Fibroblast of villous mesenchyme (primary cell): ENCODE measurements at places on chromosomes 5 and 9. TPM values are rescaled to one million over a fixed set of nuclear protein-coding genes. Genes with fewer than 3 reads are reported as not detected.

The PCDHGB5 gene
- total RNA-seq, result 23.2 and 25.0 TPM in 2 replicates

GRCh38 chr9:114314881-114315722 is 7.8 kb upstream of the ORM1 start:
- DNase-seq, result no peak

The SOX30 gene
- under 0.01 TPM in 1 of 2 replicates, not detected in the other for total RNA-seq

GRCh38 chr5:98905857-98906688 is 22.7 kb downstream of the CHD1 start:
- DNase-seq, result peak; percentile 64

DNA sequence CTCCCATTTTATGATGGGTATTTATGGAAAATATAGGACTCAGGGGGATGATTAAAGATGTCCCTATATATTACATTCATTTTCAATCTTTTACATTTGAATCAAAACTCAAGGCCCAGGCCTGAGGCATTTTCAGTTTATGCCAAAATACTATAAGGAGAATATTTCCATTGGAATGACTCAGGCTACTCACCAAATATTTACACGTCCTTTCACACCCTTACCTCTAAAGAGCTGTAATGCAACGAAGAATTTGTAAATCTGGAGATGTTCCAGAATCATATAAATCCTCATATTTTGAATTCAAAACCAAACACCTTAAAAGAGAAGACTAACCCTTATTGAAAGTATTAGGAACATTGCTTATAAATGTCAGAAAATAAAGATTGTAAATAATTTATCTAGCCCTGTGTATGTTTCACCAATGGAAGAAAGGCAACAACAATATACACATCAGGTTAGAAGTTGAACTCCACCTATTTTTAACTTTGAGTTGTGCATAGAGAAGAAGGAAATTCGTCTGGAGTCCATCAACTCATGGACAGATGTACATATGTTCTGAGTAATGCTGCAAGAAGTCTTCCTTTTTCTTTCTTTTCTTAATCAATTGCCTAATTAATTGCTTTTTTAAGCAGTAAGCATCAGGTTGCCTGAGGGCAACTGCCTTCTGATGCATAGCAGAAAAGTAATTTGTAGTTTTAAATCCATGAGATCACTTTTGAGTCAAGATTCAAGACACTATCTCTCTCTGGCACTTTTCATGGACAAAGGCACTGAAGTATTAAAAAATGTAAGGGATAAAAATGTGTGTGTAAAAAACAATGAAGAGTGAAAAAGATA is 579.3 kb upstream of the RGMB start:
- DNase-seq, result no peak

- DNase-seq, result no peak
These were observed 178.4 kb downstream of the FANCC start for GRCh38 chr9:95139126-95139525.

GRCh38 chr5:127958421-127959011 is 125.0 kb upstream of the SLC12A2 start:
- no peak for DNase-seq

DNA sequence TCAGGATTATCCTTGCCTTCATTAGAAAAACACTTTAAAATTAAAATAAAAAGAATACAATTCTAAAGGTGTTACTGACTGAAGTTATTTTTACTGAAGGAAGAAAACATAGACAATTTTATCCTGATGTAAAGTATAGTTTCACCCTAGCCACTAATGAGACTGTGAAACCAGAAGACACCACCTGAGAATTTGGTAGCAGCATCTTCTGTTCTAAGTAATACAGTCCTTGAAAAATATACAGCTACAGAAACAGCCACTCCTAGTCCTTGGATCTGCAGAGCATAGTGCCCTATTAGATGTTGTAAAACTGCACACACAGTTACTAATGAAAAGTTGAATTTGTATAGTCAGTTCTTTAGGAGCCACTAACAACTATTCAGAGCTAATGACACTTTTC is 377.7 kb downstream of the PRR16 start:
- DNase-seq, result no peak

GRCh38 chr5:32172923-32173266 is 1.2 kb downstream of the GOLPH3 start:
- no peak for DNase-seq

GRCh38 chr9:8183618-8184017 is 384.0 kb upstream of the DMAC1 start:
- no peak for DNase-seq

GRCh38 chr5:110085826-110086225 is 396.1 kb downstream of the MAN2A1 start:
- DNase-seq, result no peak

GRCh38 chr5:171031977-171032376 is 170.2 kb downstream of the RANBP17 start:
- no peak for DNase-seq

The ALDOB gene
- total RNA-seq, result not detected in 2 replicates

DNA sequence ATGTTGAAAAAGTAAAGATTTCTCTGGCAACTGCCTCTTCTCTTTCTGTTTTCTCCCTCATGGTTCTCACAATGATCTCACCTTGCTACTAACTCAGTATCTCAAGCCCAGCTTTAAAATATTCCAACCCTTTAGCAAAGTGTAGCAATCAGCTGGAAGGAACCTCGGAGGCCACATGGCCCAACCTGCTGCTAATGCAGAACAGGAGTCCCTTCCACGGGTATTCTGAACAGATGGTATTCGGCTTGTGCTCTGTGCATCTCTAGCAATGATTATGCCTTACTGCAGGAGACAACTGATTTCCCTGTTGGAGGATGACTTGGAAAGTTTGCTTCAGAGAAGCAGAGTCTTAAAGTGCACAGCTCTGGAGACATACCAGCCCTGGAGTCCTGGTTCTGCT is 151.8 kb upstream of the PPP1R2B start:
- DNase-seq, result no peak

- peak; percentile 72 for DNase-seq
These were observed 4.7 kb upstream of the TUBB4B start for GRCh38 chr9:137236238-137236935.

DNA sequence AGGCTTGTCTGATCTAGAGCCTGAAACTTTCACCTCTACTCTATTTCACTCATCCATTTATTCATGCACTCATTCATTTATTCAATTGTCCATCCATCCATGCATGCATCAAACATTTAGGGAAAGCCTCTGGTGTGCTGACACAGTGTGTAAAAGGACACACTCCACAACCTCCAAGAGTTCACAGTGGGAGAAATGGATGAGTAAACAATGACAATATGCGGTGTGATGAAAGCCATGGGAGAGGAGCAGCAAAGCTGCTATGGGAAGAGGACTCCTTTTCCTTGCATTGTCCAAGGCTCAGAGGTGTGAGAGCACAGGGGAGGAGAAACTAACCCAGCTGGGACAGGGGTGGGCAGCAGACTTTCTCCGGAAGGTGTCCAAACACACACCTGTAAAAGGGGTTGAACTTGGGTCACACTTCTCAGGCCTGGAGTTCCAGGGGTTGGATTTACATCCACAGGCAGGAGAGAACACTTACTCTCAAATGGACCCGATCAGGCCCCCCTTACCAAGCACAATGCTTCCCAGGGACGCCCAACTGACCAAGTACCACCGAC is 21.2 kb upstream of the PFDN1 start:
- DNase-seq, result no peak

DNA sequence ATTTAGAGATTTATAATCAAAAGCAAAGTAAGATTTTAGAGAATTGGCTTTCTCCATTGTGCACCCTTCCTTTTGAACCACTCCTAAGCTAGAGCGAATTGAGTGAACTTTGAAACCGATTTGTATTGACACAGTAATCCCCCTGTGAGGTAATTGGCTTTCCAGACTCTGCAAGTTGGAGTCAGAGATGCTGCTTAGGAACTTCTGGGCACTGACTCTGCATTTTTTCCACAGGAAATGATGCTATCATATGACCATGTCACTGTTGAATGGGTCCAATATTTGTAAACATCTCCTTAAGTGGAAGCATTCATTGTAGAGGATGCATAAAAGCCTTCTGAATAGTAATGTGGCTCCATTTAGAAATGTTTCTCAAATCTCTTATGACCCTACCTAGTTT is 394.4 kb upstream of the ZNF608 start:
- DNase-seq, result peak; percentile 76

DNA sequence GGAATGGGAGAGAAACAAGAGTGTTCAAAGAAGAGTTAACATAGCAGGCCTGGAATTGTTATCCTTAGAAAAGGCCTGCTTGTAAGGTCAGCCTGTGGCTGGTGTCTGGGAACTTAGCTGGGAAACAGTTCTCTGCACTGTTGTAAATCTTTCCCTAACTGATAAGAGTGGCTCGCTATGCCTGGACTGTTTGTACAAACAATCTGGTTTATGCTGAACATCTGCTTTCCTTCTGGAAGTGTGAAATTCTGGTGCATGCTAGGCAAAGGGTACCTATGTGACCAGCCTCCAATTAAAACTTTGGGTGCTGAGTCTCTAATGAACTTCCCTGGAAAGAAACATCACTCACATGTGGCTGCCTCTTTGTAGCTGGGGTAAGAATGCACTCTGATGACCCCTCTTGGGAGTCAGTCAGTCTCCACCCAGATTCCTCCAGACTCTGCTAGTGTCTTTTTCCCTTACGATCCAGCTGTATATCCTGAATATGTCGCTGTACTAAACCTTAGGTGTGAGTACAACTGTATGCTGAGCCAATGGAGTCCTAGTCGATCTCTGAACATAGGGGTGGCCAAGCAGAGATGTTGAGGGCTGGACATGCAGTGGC is 16.5 kb downstream of the SPARC start:
- DNase-seq, result peak; percentile 99

The MYOZ3 gene
- total RNA-seq, result under 0.01 TPM in 2 replicates

- DNase-seq, result no peak
These were observed 284.5 kb downstream of the IRX2 start for GRCh38 chr5:2466966-2467365.

DNA sequence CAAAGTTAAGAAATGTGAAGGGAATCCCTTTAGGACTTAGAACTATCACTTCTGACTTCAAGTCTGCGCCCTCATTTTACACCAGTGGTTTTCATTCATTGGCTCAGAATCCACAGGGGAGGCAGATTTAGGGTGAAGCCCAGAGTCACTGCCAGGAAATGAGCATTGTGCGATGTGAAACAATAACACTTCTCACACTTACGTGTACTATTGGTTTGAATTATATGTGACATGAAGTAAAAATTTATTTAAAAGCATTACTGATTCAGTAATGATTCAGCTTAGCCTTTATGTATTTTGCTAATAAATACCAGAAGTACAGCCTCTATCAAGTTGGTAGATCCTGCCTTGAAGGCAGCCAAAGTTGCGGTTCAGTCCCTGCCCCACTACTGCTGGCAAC is 98.6 kb downstream of the PAM start:
- DNase-seq, result no peak

- DNase-seq, result no peak
These were observed 33.7 kb upstream of the MACIR start for GRCh38 chr5:103224894-103225246.

DNA sequence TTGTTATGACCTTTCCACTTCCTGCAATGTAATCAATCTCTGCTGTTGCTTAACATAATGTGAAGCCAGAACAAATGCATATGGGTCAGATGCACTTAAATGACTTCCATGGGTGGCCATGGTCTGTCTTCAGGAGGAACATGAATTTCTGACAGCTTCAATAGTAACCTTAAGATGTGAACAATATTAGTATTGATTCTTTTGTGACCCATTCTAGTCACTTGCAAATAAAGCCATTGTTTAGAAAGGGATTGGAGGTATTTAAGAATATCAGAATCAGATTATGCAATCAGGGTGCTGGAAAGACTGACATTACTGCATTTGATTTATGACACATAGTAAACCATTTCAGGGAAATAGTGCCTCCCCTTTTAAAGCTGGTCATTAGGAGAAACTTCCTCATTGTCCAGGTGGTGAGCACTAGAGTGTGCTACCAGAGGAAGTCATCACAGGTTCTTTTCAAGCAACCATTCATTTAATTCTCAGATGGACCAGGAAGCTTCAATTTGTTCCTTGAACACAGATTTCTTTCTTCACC is 32.1 kb downstream of the GRIN3A start:
- DNase-seq, result no peak

DNA sequence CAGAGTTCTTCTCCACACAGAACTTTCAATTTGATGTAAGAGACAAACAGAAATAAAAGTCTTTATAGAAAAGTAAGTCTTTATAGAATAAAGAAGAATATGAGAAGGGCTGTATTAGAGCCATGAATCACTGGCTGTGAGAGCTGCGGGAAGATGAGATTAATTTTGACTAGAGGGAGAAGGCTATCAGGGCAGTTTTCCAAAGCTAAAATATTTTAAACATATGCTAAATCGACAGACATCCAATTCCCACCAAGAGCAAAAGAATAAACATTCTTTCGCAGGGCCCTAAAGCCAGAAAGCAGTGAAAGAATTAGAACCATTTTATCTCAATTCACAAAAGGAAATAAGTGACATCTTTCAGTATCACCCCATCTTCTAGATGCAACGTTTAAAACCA is 208.3 kb upstream of the MAP3K1 start:
- no peak for DNase-seq

DNA sequence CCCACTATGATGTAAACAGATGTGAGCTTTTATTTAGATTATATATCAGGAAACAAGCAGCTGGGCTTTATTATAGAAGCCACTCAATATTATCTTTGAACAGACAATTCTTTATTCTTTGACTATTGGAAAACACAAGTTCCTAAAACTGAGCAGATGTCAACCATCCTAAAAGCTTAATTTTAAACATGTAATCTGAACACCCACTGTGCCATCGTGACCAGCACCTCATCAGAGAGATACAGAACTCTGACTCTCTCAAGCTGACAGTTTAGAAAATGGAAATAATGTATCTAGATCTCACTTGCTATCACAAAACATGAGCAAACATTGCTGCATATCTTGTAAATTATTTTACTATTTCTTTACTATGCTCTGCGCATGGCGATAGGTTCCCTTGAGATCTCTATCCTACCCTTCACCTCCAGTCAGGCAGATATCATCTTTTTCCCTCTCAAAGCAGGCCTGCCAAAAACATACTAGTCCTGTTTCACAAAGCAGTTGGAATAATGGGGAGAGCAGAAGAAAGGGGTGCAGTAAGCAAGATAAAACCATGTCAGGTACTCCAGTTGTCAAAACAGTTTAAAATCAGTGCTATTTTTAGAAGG is 151.0 kb downstream of the KIAA0825 start:
- DNase-seq, result no peak

The UBLCP1 gene
- total RNA-seq, result 32.5 and 36.7 TPM in 2 replicates

DNA sequence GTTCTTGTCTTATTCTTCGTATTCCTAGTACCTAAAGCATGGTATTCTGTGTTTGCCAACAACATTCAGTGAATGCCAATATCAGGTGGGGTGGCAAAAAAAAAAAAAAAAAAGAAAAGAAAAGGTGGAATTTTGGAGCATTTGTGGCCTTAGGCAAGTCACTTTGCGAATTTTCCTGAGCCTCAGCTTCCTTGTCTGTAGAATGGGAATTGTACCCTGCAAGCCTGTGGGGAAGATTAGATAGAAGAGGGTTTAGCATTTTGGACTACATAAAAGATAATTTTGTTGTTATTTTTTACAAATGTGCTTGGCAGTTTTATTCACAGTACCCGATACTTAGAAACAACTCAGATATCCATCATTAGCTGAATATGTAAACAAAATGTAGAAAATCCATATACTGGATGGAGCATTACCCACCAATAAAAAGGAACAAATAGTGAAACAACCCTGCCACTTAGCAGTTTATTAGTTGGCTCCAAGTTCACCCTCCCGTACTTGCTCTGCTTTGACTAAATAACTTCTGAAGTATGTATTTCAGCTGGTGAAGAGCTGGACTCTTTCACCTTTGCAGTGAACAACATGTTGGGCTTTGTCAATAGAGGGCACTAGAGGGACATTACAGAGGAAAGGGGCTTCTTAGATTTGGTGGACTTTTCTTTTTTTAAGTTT is 13.6 kb downstream of the UBE2D2 start:
- peak; percentile 68 for DNase-seq
